ENCODE measurements at places on chromosomes 13 and 19. TPM values are rescaled to one million over a fixed set of nuclear protein-coding genes. Genes with fewer than 3 reads are reported as not detected.

DNA sequence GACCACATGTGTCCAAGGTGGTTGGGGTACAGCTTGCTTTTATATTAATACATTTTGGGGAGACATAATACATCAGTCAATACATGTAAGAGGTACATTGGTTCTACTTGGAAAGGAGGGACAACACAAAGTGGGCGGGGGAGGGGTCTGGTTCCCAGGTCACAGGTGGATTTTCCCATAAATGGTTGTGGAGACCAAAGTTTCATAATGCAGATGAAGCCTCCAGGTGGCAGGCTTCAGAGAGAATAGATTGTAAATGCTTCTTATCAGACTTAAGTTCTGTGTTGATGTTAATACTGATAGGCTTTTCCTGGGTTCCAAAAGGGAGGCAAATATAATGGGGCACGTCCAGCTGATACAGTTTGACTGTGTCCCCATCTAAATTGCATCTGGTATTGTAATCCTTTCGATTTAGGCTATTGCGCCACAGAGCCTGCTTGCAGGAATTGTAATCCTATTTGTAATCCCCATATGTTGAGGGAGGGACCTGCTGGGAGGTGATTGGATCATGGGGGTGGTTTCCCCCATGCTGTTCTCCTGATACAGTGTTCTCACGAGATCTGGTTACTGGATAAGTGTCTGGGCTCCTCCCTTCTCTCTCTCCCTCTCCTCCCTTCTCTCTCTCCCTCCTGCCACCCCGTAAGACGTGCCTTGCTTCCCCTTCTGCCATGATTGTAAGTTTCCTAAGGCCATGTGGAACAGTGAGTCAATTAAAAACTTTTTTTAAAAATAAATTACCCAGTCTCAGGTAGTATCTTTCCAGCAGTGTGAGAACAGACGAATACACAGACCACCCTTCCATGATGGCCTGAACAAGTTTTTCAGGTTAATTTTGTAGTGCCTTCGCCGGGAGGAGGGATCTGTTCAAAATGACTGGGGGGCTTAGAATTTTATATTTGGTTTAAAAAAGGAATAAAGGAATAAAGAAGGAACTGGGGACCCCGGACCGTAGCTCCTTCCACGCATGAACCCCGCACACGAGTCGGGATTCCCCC is 44.9 kb downstream of the ZNF823 start:
- DNase-seq = peak; percentile 95

Gene ZNF813
- 5.6 TPM for total RNA-seq

Gene ACP4
- not detected for total RNA-seq

DNA sequence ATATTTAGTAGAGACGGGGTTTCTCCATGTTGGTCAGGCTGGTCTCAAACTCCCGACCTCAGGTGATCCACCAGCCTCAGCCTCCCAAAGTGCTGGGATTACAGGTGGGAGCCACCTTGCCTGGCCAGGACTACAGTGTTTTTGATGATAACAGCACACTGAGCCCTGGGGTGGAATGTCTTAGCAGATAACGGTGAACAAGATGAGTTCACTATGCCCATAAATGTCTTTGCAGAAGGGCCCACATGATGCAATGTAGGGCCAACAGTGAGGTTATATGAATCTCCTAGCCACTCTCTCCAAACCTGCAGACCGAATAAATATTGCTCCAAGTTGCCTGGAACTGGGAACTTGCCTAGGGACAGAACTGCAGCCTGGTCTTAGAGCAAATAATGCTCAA is 235.1 kb downstream of the COG6 start:
- no peak for DNase-seq

GRCh38 chr19:54448040-54448773 is 792 bp upstream of the LENG8 start:
- peak; percentile 60 for DNase-seq

Gene ADM5
- total RNA-seq = 4.3 TPM

GRCh38 chr13:77872995-77873394 is 45.6 kb downstream of the EDNRB start:
- DNase-seq = no peak

DNA sequence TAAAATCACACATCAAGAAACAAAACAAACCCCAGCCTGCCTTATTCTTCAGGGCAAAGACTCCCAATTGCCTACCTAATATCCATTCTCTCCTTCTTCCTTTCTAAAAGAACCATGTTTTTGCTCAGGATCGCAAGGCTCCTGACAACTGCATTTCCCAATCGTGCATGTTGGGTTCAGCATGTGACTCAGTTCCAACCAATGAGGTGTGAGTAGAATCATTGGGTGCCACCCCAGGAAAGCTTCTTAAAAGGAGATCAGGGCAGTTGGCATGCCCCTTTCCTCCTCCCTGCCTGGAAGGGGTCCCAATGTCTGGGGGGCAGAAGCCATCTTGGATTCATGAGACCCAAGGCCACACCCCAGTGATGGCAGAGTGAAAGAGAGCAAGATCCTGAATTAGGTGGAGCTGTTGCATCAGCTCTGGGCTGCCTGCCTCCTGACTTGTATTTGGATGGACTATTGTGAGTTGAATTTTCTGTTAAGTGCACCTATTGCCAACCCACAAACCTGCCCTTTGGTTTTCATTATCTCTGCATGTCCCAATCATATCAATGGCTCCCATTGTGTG is 26.0 kb upstream of the UBAC2 start:
- DNase-seq = peak; percentile 28

- no peak for DNase-seq
Measured at GRCh38 chr19:46962030-46962570, 57.5 kb upstream of the NPAS1 start.

DNA sequence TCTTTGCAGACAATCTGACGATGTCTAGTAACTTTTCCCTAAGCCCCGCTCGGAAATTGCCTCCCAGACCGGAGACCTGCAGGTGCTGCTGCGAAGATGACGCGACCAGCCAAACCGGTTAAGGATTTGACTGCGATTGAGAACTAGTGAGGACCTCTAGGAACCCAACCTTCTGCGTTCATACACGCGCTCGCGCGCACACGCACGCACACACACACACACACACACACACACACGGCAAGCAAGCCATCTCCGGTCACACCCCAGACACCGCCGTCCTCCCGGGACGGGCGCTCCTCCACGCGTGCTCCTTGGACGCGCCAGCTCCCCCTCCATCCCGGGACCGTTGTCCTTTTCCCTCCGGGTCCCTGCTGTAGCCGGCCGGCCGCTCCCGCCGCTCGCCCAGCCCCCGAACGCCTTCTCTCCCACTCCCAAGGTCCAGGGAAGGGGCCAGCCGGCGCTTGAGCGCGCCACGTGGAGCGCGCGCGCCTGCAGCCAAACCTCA is 1.2 kb downstream of the TBC1D4 start:
- peak; percentile 45 for DNase-seq

- no peak for DNase-seq
Measured at GRCh38 chr19:40948580-40949299, 42.3 kb upstream of the CYP2B6 start.

DNA sequence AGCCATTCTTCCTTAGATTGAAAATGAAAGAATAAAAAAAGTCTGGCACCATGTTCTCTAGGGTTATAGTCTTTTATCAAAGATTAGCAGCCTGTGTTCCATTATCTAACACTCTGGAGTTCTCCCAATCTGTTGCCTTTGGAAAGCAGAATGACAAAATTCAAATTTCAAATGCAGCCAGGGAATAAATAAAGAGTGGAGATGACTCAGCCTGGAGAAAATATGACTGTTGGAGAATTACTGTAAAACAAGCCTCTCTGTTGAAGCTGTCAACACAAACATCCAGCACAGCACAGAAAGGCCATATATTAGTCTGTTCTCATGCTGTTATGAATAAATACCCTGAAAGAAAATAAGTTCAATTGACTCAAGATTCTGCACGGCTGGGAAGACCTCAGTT is 650.5 kb upstream of the SLC10A2 start:
- DNase-seq = no peak

DNA sequence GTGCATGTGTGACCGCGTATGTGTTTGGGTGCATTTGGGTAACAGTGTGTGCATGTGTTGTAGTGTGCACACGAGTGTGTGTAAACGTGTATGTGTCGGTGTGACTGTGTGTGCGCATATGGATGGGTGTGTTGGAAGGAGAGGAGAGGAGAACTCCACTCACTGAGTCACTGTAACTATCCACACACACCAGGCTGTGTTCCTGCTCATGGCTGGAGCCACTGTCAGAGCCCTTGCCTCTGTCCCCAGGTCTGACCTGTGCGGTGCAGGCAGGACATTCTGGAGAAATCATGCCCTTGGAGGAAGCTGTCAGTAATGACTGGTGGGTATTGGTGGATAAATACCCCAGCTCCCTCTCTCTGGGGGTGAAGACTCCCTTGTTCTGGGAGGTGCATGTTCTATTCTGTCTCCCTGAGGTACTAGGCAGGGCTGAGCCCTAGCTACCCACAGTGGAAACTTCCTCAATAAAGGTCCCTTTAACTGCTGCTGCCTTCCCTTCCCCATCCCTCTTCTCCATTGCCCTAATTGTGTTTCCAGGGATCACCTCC is 48.4 kb downstream of the CYP4F22 start:
- no peak for DNase-seq

GRCh38 chr13:36418022-36418805 is 14.1 kb upstream of the CCNA1 start:
- peak; percentile 80 for DNase-seq

GRCh38 chr13:76837801-76838200 is 48.4 kb downstream of the KCTD12 start:
- no peak for DNase-seq

GRCh38 chr13:76016799-76017400 is 380.8 kb downstream of the LMO7 start:
- peak; percentile 48 for DNase-seq

DNA sequence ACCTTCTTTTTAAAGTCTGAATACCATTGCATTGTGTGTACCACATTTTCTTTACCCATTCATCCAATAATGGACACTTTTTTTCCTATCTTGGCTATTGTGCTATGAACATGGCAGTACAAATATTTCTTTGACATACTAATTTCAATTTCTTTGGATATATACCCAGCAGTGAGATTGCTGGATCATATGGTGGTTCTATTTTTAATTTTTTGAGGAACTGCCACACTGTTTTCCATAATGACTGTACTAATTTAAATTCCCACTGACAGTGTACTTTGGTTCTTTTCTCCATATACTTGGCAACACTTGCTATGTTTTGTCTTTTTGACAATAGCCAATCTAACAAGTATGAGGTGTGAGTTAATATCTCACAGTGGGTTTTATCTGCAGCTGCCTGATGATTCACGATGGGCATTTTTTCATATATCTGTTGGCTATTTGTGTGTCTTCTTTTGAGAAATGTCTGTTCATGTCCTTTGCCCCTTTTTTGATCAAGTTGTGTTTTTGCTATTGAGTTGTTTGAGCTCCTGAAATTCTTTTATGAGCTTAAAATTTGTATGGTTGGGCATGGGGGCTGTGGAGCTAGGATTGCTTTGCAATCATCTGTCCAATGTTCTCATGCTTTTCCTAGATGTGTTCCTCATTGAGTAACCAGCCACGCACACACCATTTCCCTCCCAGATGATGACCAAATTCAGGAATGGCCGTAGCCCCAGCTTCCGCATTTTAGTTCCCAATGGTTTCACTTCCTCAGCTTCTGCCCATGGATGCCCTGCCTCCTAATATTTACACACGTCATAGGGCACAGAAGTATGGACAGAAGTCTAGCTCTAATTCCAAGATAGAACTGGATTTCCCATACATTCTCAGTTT is 380.0 kb upstream of the SGCG start:
- no peak for DNase-seq

Gene KIR2DL3
- total RNA-seq = not detected

Gene COL5A3
- 6.8 TPM for total RNA-seq

- no peak for DNase-seq
Measured at GRCh38 chr19:18725841-18726770, 42.6 kb downstream of the CRTC1 start.

Gene FPR3
- not detected for total RNA-seq

DNA sequence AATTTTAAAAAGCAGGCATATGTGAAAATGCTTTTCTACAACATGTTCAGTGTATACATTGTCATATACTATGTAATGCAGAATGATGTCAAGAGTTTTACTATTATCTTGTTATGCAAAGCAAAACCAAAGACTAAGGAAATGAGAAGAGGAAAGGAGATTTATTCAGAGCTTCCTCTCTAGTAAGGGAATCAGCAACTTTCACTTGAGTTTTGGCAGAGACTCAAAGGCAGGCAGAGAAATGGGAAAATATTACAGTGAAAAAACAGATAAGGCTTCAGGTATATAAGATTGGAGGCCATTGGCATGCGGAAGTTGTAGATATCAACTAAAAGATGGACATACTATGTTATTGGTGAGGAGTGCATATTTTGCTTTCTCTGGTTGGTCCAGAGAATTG is 512.0 kb upstream of the PCDH20 start:
- peak; percentile 63 for DNase-seq

Gene ZNF44
- 4.3 TPM for total RNA-seq

DNA sequence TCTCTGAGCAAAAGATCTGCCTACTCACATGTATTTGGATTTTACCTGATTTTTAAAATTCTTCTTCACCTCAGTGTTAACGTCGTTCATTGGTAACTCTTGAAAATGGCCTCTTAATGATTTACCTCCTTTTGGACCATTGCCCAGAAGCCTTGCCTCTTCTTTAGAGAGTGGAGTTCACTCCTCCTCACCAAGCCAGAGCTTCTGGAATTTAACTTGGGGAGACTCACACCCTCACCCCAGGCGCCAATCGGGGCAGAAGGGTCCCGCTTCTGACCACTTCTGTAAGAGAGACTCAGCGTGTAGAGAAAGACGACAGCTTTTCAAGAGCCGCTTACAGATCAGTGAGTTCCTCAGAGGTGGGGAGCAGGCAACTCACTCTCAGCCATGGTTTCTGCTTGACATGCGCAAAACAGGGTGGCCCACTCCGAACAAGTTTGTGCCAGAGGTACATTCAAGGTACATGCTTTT is 2.7 kb downstream of the PNMA8C start:
- DNase-seq = peak; percentile 58

DNA sequence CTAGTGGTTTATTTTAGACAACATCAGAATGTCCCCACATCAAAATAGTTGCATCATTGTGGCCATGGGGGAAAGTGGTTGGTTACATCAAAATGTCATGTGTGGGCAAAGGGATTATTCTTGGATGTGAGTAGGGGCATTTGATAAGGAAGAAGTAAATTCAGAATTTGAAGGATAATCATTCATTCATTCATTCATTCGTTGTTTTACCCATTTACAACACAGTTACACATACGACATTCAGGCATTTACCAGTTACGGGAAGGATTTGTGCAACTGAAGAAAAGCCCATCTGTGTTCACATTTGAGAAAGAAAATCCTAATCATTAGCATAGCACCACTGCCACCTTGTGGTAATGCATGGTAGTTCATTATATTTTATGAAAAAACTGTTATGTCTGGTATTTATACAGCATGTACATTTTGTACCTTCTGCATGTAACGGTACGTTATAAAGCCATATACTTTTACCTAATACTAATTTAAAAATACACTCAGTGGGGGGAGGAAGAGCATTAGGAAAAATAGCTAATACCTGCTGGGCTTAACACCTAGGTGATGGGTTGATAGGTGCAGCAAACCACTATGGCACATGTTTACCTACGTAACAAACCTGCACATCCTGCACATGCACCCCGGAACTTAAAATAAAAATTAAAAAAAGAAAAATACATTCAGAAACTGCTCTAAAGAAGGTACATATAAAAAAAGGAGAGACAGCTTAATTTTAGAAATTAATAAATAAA is 62.1 kb downstream of the DGKH start:
- peak; percentile 80 for DNase-seq

- DNase-seq = peak; percentile 15
Measured at GRCh38 chr13:35886332-35887114, 244.7 kb downstream of the DCLK1 start.

Gene ZNF274
- total RNA-seq = 27.4 TPM

- peak; percentile 19 for DNase-seq
Measured at GRCh38 chr13:50911081-50911631, 1.6 kb downstream of the RNASEH2B start.

Measured in A673 (cell line).